Left ventricle myocardium superior (tissue), 1 donor: ENCODE measurements at places on chromosomes 1 and 21.
A peak's percentile ranks its signal among the peaks of the same experiment; 100 is the strongest.

- no peak for DNase-seq
These were observed 203.2 kb downstream of the APP start for GRCh38 chr21:25967181-25967900.

- DNase-seq: no peak
These were observed 65.7 kb upstream of the NHLH2 start for GRCh38 chr1:115906627-115907026.

GRCh38 chr1:161200992-161201835 lies 953 bp upstream of the NDUFS2 start:
- DNase-seq: peak; percentile 58

- no peak for DNase-seq
These were observed 8.5 kb upstream of the AKNAD1 start for GRCh38 chr1:108865316-108865910.

GRCh38 chr1:7667625-7668218 lies 103.4 kb upstream of the VAMP3 start:
- peak; percentile 95 for DNase-seq

DNA sequence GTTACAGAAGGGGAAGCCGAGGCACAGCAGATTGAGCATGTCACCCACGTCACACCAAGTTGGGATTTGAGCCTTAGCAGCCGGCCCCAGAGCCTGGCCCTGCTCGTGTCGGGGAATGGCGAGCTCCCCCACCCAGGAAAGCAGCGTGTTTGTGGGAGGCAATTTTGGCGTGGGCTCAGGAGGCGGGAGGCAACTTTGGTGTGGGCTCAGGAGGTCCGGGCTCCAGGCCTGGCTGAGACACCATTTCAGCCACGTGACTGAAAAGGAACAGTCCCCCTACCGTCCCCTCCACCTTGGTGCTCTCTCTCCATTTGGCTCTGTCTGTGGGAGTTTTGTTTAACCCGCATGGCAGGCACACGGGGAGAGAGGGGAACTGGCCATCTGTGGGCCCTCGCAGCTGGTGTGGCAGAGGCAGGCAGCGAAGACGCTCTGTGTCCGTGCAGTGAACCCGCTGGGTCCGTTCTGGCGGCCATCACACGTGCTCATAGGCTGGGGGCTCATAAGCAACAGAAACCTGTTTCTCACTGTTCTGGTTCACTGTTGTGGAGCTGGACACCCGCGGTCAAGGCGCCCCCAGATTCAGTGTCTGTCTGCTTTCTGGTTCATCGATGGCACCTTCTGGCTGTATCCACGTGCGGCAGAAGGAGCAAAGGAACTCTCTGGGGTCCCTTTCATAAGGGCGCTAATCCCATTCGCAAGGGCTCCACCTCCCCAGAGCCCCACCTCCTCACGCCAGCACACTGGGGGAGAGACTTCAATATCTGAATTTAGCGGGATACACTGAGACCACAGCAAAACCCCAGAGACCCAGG lies 110.2 kb downstream of the CRYAA start:
- peak; percentile 15 for DNase-seq

- no peak for DNase-seq
These were observed 745 bp downstream of the MUL1 start for GRCh38 chr1:20507248-20507563.

DNA sequence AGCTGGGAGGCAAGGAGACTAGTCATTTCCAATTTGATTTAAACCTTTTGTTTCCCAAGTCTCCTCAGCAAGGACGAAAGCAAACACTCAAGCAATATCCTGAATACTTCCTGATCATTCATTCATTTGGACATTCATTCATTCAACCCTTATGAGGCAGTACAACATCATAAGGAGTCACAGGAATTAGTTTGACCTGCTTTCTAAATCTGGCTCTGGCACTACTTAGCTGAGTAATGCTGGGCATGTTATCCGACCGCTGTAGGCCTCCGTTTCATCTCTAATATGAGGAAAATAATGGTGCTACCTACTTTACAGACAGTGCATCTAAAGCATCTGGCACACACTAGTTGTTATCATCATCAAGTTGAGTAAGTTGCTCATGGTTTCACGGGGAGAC lies 11.7 kb downstream of the FAM78B start:
- no peak for DNase-seq

- no peak for DNase-seq
These were observed 38.1 kb upstream of the A3GALT2 start for GRCh38 chr1:33358795-33359503.

- peak; percentile 40 for DNase-seq
These were observed 317.5 kb downstream of the ASTN1 start for GRCh38 chr1:176847052-176847451.

GRCh38 chr1:109630898-109631512 lies 11.4 kb downstream of the AMPD2 start:
- no peak for DNase-seq

GRCh38 chr1:221816899-221817298 lies 75.0 kb upstream of the DUSP10 start:
- no peak for DNase-seq

- no peak for DNase-seq
These were observed 12.7 kb upstream of the PTCH2 start for GRCh38 chr1:44855742-44856141.

DNA sequence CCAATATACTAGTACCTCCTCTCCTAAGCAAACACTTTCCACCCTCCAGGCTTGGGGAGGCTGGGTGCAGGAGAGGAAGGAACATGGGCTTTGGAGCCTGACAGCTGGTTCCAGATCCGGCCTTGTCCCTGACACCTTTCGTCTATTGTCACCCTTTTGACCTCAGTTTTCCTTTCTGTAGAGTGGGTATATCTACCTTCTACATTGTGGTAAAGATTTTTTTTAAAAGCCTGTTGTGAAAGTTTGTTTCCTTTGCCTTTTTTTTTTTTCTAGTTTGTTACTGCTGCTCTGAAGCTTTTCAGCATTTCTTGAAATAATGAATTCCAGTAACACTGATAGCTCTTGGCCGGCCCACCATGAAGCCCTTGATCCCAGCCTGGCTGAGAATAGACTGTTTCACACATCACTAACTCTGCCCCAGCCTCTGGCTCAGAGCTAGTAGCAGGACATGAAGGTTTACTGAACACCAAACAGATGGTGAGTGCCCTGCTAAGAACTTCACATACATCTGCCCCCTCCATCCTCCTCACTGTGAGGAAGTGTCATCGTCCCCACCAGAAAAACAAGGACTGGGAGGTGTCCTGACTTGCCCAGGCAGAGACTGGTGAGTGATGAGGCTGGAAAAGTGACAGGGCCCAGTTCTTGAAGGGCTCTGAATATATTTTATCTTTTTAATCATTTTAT lies 33.0 kb upstream of the ID3 start:
- no peak for DNase-seq

GRCh38 chr1:63973005-63973419 lies 199.2 kb downstream of the ROR1 start:
- no peak for DNase-seq

GRCh38 chr21:28640326-28640725 lies 352.4 kb downstream of the LTN1 start:
- no peak for DNase-seq

DNA sequence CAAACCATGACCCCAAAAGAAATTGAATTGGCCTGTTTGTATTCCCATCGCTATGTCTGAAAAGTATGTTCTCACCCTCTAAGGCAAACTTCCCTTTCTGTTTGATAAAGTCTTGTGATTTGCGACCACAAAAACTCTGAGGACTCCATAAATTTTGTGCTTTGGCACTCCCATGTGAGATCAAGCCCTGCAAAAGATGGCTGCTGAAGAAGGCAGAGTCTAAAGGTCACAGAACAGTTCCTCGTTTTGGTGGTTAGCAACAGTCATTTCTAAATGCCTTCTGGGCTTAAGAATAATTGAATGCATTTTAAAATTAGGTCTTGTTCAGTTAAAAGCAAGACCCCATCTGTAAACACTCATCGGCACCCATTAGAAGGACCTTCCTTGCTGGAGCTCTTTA lies 441.6 kb downstream of the OMA1 start:
- DNase-seq: no peak

DNA sequence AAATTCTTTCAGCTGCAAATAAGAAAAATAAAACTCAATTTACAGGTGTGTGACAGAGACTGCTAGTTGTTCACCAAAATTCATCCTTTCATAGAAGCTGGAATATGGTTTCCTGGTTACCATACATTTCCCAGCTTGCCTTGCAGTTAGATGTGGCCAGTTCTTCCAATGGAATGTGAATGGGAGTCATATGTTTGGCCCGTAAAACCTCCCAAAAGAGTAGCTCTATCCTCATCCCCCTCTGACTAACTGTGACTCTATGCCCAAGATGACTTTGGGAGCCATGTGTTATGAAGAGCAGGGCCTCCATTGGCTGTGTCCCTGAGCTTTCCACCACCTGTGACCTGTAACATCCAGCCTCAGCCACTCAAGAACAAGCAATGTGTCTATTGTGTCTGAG lies 90.6 kb upstream of the NGF start:
- DNase-seq: no peak

DNA sequence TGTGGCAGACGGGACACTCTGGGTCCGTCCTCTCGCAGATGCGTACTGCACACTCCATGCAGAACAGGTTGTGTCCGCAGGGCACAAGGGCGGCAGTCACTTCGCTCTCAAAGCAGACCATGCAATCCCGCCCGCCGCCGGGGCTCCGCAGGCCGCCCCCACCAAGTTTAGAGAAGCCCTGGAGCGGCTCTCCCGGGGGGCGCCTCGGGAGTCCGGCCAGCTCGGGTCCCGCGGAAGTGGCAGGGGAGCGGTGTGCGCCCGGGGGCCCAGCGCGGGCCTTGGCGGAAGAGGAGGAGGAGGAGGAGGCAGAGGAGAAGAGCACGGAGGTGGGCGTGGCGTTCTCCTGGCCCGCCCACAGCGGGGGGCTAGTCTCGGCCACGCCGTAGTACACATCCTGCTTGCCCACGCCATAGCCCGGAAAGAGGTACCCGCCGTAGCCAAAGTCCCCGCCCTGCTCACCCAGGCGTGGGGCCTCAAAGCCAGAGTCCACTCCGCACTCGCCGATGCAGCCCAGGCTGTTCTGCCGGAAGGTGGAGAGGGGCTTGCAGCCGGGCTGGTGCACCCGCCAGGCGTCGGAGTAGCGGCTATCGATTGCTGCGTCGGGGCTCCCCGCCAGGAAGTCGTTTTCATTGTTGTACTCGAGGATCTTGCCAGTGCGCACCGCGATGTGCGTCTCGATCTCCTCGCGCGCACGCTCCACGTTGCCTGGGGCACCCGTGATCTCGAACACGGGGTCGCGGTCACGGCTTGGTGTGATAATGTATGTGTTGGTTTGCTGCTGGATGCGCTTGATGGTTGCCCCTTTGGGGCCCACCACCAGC lies 5.4 kb downstream of the MEX3A start:
- DNase-seq: peak; percentile 71

GRCh38 chr1:204260601-204261197 lies 46.9 kb upstream of the GOLT1A start:
- DNase-seq: no peak

GRCh38 chr21:44636209-44637017 lies 743 bp upstream of the KRTAP10-10 start:
- no peak for DNase-seq

DNA sequence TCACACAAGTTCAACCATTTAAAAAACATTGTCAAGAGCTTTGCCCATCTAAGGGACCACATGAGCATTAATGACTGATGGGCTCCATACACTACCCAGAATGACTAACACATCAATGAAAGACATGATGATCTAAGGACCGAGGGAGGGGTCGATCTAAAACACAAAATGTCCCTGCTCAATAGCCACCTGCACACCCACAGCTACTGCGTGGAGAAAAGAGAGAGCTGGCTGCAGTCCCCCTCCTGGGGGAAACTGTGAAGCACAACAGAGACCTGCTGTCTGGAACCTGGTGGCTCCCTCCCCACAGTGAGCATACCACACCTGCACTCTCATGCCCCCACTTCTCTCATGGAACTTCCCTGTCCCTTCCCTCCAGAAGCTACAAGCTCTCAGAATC lies 130.1 kb upstream of the ERG start:
- no peak for DNase-seq

DNA sequence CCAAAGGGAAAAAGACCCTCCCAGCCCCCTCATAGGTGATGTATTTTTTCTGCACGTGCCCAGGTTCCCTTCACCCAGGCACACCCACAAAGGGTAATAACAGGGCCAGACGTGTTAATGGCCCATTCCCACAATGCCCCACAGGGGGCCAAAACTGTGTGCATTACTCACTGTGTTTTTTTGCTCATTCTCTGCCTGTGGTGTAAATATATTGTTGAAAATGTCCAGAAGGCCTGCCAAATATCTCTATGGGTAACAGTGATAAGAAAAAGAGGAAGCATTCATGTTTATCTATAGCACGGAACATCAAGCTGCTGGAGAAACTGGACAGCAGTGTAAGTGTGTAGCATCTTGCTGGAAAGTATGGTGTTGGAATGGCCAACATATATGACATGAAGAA lies 21.9 kb downstream of the RHEX start:
- DNase-seq: no peak

DNA sequence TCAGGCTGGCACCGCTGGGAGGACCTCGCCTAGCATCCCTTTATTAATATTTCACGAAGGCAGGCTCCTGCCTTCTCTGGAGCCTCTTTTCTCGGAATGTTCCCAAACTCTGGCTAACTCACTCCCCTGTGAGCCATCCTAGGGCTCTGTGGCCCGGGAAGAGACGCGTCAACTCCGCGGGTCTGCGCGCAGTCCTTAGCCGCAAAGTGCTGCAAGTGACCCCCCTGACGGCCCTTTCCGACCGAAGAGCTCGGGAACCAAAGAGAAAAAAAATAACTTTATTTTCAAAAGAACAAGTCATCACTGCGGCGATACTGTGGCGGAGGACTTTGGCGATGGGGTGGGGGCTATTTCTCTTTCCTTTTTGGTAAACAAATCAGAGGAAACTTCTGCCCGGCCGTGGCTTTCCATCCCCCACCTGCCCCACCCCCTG lies 14.6 kb downstream of the NR5A2 start:
- no peak for DNase-seq

GRCh38 chr1:106802181-106802580 lies 254.3 kb upstream of the PRMT6 start:
- no peak for DNase-seq
